Activated CD4-positive, alpha-beta T cell treated with anti-CD3 and anti-CD28 coated beads, Interleukin-2, amount 50 U/mL, for 4 hours (primary cell): ENCODE measurements at places on chromosomes 3 and 15.

- no peak for DNase-seq
Observed at GRCh38 chr15:31367021-31367729, 40.5 kb downstream of the KLF13 start.

DNA sequence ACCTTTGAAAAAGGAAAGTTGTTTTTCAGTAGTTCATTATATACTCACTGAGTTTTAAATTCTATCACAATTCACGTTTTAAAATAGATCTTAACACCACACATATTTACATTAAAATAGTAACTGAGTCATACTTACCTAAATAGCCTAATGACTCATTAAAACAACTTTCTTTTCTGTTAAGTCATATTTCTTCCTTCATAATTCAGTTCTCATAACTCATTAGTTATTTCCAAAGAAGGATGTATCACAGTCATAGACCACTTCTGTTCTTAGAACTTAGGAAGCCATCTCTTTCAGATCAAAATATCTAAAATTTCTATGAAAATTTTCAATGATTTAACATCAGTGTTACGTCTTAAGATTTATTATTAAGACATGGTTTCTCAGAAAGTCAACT, 885.9 kb downstream of the FHIT start:
- DNase-seq: no peak

- DNase-seq: no peak
Observed at GRCh38 chr3:181721046-181721875, 9.5 kb downstream of the SOX2 start.

DNA sequence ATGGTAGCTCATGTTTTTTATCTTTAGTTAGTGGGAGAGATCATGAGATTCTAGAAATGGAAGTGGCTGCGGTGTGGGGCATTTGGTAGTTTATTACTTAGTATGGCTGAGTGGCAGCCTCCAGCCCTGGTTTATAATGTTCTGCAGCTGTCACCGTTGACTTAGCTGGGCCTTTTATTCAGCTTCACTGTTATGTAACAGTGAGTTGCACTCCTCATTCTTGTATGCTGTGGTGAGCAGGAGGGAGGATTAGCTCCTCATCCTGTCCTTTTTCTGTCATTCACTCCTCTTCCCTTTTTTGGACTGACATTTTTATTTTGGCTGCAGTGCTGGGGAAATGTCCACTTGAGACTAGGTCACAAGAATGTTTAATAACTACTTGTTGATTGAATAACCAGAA, 29.5 kb downstream of the RAD54L2 start:
- no peak for DNase-seq

DNA sequence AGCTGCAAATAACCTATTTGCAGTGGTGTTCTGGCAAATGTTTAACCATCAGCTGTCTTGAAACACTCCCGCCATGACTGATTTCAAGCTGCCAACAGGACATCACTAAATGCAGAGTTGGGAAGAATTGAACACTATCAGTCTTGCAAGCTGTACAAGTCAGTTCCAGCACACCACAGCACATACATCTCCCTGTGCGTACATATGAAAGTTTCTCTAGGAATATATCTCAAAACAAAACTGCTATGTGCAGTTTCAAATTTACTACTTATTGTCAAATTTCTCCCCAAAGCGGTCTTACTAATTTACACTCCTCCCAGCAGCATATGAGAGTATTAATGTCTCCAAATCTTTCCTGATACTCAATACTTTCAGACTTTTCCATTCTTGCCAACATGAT, 30.4 kb upstream of the CORO2B start:
- DNase-seq: no peak

DNA sequence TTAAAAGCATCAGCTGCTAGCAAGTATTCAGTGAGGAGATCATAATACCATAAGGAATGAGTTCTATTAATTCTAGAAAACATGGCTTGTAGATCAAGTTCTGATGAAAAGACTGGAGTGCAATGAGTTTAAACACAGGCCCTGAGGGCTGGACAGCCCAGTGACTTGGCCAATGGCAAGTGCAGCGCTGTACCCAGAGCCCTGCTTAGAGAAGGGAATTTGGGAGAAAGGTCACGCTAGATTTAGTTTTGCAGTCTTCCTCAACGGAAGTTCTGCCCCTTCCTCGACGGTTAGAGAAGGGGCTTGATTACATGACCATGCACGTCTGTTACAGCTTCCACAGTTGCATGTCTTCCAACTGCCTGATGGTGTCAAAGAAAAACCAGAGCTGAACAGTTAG, 4.0 kb downstream of the TMEM212 start:
- no peak for DNase-seq
